ENCODE measurements at places on chromosomes 11 and 22. TPM values are rescaled to one million over a fixed set of nuclear protein-coding genes. Genes with fewer than 3 reads are reported as not detected.

The MS4A3 gene
- not detected for total RNA-seq

- no peak for DNase-seq
Observed at GRCh38 chr11:19956228-19956627, 204.0 kb downstream of the DBX1 start.

DNA sequence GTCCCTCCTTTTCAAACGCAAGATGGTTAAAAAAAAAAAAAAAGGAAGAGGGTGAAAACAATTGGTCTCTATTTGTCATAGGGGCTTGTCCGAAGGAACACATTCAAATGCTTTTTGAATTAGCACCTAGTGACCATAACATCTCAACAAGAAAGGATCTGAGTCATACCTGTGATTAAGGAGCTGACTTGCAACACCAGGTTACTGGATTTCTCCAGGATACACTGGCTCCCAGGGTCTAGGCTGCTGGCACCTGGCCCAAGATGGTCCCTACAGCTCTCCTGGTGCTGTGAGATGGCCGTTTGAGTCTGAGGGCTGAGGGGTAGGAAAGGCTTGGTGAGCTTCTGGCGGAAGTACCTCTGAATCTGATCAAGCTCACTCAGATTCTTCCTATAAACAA is 28.4 kb upstream of the UCP3 start:
- no peak for DNase-seq

DNA sequence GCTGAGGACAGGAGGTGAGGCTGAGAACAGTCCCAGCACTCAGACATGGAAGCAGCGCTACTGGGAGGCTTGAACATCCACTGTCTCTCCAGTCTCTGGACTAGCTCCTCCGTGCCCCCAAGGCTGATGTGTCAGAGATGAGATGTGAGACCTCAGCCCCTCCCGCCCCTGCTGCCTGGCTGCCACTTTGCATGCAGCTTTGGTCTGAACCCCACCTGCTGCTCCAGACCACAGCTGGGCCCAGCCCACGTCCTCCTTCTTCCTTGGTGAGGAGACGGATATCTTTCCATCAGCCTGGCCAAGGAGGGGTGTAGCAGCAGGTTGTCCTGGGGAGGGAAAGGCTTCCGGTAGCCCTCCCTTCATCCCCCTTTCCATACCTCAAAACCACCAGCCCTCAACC is 148.0 kb upstream of the B3GAT1 start:
- no peak for DNase-seq

The OR4D5 gene
- not detected for total RNA-seq

The RIN1 gene
- total RNA-seq = 27.1 TPM

The APOA5 gene
- not detected for total RNA-seq

- peak; percentile 80 for DNase-seq
Observed at GRCh38 chr11:65317025-65317786, 2.5 kb downstream of the CDC42EP2 start.

GRCh38 chr22:38505541-38506117 is 482 bp downstream of the DDX17 start:
- peak; percentile 90 for DNase-seq

The RNF121 gene
- total RNA-seq = 32.2 TPM

DNA sequence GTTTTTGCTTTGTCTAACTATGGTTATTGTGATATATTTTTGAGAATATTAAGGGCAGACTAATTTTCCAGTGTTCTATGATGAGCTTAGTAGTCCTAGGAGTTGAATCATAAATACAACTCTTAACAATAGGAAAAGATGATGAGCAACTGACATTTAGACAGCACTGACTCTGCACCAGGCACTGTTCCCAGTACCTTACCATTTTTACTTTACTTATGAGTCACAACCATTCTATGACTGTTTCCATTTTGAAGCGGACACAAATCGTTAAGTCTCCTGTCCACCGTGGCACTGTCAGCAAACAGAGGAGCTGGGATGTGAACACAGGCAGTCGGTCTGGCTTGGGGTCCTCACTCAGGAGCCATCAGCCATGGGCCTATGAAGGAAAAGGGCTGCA is 3.4 kb upstream of the SCGB2A2 start:
- DNase-seq = no peak

- peak; percentile 85 for DNase-seq
Observed at GRCh38 chr11:9138612-9139579, 47.5 kb upstream of the SCUBE2 start.

All from osteoblast (primary cell).